ENCODE measurements at places on chromosomes 2 and 18.
A peak's percentile ranks its signal among the peaks of the same experiment; 100 is the strongest.

GRCh38 chr2:193966590-193966989 is 1690.4 kb upstream of the SLC39A10 start:
- DNase-seq, result no peak

GRCh38 chr2:232512602-232513001 is 7.6 kb upstream of the PRSS56 start:
- DNase-seq, result no peak

GRCh38 chr2:179049546-179050311 is at the start of gene CCDC141:
Gene CCDC141, minus strand, starts transcription at chr2:179050137. Its CDS starts 196 bp downstream, at chr2:179049941.
- no peak for DNase-seq

- peak; percentile 17 for DNase-seq
Observed at GRCh38 chr18:34221971-34222306, 2.8 kb downstream of the NOL4 start.

DNA sequence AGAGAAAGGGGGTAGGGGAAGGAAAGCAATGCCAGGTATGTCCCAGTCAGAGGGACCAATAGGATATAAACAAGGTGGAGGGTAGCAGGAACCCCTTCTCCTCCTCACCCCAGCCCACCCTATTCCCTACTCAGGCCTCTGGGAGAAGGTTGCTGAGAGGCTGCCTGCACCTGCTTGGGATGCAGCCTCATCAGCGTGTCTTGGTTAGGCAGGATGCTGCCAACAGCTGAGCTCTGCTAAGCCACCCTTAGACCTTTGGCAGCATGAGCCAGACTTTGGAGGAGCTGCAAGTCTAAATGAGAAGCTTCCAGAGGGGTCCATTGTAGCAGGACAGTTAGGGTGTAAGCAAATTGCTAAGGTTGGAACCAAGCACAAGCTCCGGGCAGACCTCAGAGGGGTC is 38.2 kb upstream of the CAB39 start:
- DNase-seq, result no peak

DNA sequence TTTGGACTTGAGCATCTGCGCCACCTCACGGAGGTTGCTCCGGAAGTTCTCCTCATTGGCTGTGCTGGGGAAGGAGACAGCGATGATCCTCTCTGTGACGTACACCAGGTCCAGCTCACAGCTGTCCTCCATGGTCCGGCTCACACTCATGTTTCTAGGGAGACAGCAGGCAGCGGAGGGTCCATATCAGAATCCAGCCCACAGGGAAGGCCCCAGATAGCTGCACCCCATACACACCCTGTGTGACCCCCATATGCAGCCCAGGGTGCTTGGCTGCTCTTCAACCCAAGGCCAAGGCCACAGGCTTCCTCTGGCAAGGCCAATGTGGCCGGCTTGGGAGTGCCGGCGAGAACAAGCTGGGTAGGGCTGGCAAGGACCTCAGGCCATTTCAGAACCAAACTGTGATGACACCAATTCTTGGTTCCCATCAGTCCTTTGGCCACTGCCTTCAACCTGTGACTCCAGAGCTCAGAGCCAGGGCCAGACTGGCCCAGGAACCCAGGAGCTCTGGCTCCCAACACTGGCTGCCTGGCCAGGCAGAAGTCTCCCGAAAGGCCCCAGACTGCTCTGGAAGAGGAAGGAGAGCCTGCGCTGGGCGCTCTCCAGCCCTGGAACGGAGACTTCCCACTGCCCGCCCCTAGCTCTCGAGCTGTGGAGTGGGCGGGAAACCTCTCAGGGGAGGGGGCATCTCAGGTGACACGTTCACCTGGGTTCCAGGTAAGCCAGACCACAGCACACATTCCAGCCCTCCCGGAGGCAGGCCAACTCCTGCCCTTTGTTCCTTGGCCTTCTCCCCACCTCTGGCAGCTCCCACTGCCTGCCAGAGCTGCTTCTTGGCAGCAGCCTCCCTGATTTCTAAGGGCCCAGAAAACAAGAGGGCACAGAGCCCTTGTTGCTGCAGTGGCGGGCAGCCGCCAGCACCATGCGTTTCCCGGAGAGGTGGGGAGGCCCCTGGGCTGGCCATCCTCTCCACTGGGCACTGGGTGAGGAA is 104.7 kb downstream of the TNS1 start:
- DNase-seq, result peak; percentile 82

GRCh38 chr2:2757764-2758163 is 426.7 kb upstream of the MYT1L start:
- DNase-seq, result no peak

DNA sequence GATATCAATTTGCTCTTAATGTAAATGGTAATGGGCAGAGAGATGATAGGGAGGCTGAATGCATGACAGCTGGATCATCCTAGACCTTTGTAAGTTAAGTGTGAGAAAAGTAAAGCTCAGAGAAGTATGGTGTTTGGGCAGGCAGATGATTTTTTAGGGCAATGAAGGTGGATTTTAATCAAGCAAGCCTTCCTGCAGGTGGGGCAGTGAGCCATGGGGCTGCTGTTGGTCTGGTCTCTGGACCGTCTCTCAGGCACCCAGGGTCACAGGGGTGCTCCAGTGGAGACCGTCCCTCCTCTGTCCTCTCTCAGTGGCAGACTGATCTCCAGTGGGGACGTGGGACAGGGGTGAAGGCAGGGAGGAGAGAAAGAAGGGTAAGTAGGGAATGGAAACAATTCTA is 69.8 kb upstream of the STK17B start:
- no peak for DNase-seq

DNA sequence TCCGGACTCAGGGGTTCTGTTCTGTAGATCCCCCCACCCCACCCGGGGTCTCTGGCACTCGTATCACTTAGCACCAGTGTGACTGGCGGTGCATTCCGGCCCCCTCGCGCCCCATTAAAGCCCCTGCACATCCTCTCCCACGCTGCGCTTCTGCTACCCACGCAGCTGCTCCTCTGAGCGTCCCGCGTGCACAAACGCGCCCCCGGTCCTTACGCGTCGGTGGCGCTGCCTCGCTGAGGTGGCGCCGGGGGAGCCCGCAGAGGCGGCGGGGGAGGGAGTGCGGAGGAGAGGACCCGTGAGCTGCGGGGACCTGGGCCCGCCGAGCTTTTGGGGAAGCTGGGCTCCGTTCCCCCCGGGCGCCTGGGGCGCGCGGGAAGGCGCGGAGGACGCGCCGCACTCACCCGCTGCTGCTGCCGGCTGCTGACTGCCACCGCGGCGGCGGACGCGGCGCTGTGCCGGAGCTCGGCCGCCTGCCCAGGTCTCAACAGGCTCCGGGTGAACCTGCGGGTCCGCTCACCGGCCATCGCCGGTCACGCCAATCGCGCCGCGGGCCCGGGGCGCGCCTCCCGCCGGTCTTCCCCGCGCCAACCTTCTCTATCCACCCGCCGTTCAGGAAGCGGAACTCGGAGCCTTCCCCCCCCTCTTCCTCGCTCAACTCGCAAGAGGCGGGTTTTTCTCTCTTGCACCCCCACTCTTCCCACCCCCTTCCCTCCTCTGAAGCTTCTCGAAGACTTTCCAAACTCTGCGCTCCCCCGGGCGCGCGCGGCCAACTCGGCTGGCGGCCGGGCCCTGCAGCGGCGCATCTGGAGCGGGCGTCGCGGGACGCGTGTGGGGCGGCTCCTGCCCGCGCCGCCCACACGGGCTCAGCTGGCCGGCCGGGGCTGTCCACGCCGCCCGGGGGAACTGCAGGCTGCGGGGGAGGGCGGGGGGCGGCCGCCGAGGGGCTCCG is at the start of gene DOCK10:
Gene DOCK10, minus strand, starts transcription at position 618 of the 949 bp plus-strand sequence. Its CDS starts 94 bp downstream, at position 524.
- peak; percentile 64 for DNase-seq

- DNase-seq, result no peak
Observed at GRCh38 chr2:23363831-23364230, 21.1 kb upstream of the KLHL29 start.

- DNase-seq, result no peak
Observed at GRCh38 chr2:46936566-46936965, 21.0 kb upstream of the MCFD2 start.

- DNase-seq, result no peak
Observed at GRCh38 chr18:23237524-23238151, 102.4 kb downstream of the CABLES1 start.

DNA sequence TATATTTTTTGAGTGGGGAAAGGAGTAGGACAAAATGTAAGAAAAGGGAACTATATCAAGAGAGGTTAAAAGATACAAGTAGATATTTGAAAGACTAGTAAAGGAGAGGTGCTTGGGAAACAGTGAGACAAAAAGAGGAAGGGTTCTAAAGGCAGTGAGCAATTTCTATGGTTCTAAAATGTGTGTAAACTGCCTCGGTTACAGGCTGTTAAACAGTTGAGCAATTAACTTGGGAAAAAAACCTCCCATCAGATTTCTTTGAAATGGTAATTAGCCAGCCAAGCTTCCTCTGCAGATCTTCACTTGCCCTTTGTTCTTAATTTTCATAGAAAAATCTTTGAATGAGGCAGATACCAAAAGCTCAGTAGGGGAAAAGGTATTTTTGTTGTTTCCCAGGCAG is 238.7 kb upstream of the KCNH7 start:
- DNase-seq, result no peak

DNA sequence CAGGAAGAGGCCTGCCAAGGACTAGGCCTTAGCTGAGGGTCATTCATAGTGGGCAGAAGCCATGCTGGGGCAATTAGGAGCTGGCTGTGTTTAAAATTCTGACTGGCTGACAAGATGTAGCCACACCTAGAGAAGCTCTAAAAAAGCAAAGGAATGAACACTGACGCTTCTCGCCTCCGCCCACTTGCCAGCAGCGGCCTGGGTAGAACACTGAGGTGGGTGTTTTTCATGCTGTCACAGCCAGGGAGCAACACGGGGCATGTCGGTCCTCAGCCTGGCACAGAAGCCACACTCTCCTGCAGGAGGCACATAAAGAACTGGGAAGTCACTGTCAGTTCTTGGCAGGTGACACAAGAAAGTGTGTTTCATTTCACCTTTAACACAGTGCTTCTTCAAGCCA is 10.4 kb downstream of the CHST10 start:
- DNase-seq, result peak; percentile 44

DNA sequence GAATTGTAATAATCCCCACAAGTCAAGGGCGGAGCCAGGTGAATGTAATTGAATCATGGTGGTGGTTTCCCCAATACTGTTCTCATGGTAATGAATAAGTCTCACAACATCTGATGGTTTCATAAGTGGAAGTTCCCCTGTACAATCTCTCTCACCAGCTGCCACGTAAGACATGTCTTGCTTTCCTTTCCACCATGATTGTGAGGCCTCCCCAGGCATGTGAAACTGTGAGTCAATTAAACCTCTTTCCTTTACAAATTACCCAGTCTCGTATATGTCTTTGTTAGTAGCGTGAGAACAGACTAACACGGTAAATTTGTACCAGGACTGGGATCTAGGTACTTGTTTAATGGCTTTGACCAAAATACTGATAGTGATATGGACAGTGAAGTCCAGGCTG is 744.3 kb upstream of the REG3G start:
- no peak for DNase-seq

- no peak for DNase-seq
Observed at GRCh38 chr18:26708806-26709716, 156.4 kb downstream of the AQP4 start.

GRCh38 chr2:64214281-64215115 is 70.3 kb upstream of the PELI1 start:
- DNase-seq, result no peak

DNA sequence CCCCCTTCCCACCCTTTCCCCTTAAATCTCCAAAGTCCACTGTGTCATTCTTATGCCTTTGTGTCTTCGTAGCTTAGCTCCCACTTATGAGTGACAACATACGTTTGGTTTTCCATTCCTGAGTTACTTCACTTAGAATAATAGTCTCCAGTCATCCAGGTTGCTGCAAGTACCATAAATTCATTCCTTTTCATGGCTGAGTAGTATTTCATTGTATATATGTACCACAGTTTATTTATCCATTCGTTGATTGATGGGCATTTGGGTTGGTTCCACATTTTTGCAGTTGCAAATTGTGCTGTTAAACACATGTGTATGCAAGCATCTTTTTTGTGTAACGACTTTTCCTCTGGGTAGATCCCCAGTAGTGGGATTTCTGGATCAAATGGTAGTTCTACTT is 14.5 kb upstream of the ZNF638 start:
- DNase-seq, result no peak

- no peak for DNase-seq
Observed at GRCh38 chr2:78681386-78681785, 344.1 kb upstream of the REG3G start.

DNA sequence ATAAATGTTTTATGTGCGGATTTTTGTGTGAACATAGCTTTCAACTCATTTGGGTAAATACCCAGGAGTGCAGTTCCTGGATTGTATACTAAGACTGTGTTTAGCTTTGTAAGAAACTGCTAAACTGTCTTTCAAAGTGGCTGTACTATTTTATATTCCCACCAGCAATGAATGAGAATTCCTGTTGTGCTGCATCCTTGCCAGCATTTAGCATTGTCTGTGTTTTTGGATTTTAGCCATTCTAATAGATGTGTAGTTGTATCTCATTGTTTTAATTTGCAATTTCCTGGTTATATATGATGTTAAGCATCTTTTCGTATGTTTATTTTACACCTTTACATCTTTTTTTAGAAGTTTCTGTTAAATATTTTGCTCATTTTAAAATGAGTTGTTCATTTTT is 24.2 kb downstream of the VRK2 start:
- DNase-seq, result no peak

DNA sequence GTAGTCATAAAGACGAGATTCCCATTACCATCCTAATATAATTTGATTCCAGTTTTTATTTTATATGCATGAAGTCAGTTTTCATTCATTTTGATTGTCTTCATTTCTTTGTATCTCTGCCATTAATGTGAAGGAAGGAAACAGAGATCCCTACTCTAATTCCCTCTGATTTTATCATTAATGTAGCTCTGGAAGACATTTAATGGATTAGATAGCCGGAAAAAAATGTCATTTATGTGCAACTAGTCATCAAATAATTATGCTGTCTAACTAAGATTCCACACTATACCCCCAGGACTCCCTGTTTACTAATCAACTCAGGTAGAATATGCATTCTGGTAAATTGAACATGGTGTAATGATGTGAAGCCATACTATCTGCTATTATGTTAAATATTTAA is 19.9 kb downstream of the RHBDD1 start:
- DNase-seq, result no peak

GRCh38 chr2:200762127-200762526 is 49.6 kb upstream of the BZW1 start:
- no peak for DNase-seq

DNA sequence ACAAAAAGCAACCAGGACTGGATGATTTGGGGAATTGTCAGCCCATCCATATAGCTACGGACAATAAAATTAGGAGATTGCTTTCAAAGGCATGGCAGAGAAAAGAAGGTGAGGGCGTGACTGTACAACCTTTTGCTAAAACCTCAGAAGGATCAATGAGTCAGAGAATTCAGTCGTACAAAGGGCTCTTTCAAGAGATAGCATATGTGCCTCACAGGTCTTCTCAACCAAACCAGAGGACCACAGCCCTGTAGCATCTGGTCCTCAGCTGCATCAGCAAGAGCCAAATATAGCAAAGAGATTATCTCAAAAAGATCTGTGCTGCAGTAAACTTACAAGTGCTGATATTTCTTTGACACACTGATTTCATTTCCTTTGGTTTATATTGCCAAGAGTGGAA is 149.9 kb upstream of the RAB6C start:
- DNase-seq, result no peak

- no peak for DNase-seq
Observed at GRCh38 chr2:231332388-231332787, 63.1 kb upstream of the B3GNT7 start.

GRCh38 chr2:236628256-236628901 is 58.8 kb downstream of the ACKR3 start:
- no peak for DNase-seq

GRCh38 chr2:239819091-239819973 is 205.8 kb downstream of the NDUFA10 start:
- no peak for DNase-seq
